Calu3 (cell line): ENCODE measurements at places on chromosomes 4 and X. TPM values are rescaled to one million over a fixed set of nuclear protein-coding genes. Genes with fewer than 3 reads are reported as not detected.

Gene SERTM2
- total RNA-seq, result not detected in 2 replicates

Gene HSFX3
- not detected in 2 replicates for total RNA-seq

Gene DCAF4L1
- 0.68 and 1.0 TPM in 2 replicates for total RNA-seq

Gene CCNA2
- 26.9 and 32.6 TPM in 2 replicates for total RNA-seq

Gene GJB1
- total RNA-seq, result 80.4 and 96.9 TPM in 2 replicates

Gene IDUA
- 36.9 and 38.8 TPM in 2 replicates for total RNA-seq

Gene ATP2B3
- not detected in 2 replicates for total RNA-seq

Gene JADE1
- 29.9 and 33.9 TPM in 2 replicates for total RNA-seq

- DNase-seq, result no peak
Measured at GRCh38 chr4:123449780-123450179, 53.2 kb downstream of the SPRY1 start.

GRCh38 chr4:185246453-185246852 lies 37.1 kb downstream of the SNX25 start:
- DNase-seq, result no peak

- peak; percentile 57 for DNase-seq
Measured at GRCh38 chr4:3765271-3766035, 732 bp upstream of the ADRA2C start.

DNA sequence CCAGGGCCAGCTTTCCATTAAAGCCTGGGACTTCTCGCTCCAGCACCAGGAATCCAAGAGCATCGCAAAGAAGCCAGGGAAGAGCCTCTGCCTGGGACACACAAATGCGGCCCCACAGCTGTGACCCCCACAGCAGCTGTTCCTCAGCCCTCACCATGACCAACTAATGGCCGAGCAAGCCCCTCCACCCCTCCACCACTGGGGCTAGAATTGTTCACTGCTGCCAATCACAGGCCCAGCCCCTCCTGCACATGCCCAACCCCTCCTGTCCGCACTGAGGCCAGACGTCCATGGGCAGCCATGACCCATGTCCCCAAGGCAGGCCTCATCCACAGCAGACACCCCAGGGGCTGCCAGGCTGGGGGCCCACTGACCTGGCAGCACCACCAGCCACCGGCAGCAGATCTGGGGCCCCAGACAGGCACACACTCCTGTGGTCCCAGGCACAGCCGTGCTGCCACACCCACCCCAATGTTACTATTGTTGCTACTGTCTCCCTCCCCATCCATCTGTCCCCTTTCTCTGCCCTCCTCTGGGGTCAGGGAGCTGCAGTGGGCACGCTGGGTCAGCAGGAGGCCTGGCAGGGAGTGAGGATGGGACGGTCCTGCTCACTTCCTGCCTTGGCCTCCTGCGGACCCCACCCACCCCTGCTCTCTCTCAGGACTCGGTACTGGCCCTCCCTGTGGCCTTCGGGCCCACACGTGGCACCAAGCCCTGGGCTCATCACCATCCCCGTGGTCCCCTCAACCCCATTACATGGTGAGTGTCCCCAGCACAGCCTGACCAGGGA lies 56.0 kb downstream of the ZFYVE28 start:
- no peak for DNase-seq

GRCh38 chrX:137194164-137194563 lies 160.4 kb upstream of the GPR101 start:
- DNase-seq, result peak; percentile 6

- no peak for DNase-seq
Measured at GRCh38 chr4:114272226-114272625, 292.8 kb upstream of the ARSJ start.

- no peak for DNase-seq
Measured at GRCh38 chrX:42490111-42490510, 287.9 kb downstream of the PPP1R2C start.

- DNase-seq, result no peak
Measured at GRCh38 chr4:189069772-189070171, 870.9 kb upstream of the FRG1 start.
